HFFc6 (cell line): ENCODE measurements at places on chromosomes 5 and 9.
A peak's percentile ranks its signal among the peaks of the same experiment; 100 is the strongest.

GRCh38 chr5:65728218-65728617, 6.2 kb downstream of the NLN start:
- H3K36me3 ChIP-seq = peaks cover 27% of the 10 kb centered on the region
- no peak overlapping the region for H3K27ac ChIP-seq
- no peak for DNase-seq
- no peaks in the 10 kb centered on the region for H3K27me3 ChIP-seq
- H3K4me1 ChIP-seq = peaks cover 45% of the 10 kb centered on the region
- H3K4me3 ChIP-seq = no peak overlapping the region

DNA sequence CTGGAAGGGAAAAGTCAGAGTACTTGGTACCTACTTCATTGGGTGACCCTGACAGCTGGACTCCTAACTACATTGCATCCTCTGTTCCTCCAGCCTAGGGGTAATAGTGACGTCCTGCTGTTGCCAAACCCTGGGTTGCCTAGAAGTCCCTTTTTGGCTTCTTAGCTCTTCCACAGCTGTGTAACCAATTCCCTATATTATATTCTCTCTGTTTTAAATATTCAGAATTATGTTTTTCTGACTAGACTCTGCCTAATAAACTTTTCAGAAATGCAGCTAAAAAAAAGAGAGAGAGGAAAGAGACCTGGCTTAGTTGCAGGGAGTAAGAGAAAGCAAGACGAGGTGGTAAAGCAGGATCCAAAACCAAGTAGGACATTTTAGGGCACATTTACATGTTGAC, 28.4 kb downstream of the MCTP1 start:
- no peaks in the 10 kb centered on the region for H3K36me3 ChIP-seq
- no peak overlapping the region for H3K4me3 ChIP-seq
- no peak for DNase-seq
- H3K27ac ChIP-seq = no peak overlapping the region
- H3K4me1 ChIP-seq = no peaks in the 10 kb centered on the region
- peaks cover 6% of the 10 kb centered on the region; the same call in 1 of the 2 replicates for H3K27me3 ChIP-seq

DNA sequence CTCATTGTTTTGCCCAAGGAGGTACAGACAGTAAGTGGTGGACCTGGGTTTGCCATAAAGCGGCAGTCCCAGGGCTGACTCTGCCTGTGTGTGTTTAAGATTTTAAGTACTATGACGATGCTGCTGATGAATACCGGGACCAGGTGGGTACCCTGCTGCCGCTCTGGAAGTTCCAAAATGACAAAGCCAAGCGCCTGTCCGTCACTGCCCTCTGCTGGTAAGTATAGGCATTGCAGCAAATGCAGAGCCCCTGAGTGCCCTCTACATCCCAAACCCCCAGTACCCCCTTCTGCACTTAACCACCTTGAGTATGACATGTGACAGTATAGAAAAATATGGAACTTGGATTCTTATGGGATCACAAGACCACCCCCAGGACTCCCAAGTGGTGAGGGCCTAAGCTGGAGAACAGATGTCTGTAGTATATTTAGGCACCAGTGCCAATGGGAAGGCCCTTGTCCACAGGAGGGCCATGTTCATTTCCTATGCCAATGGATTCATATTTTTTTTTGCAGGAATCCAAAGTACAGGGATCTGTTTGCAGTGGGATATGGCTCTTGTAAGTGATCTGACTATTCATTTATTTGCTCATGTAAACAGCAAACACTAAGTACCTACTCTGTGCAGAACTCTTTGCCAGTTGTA, 22.0 kb downstream of the ENHO start:
- H3K36me3 ChIP-seq = no peaks in the 10 kb centered on the region
- DNase-seq = peak; percentile 7
- H3K4me3 ChIP-seq = no peak overlapping the region
- H3K27me3 ChIP-seq = peaks cover 26% of the 10 kb centered on the region

DNA sequence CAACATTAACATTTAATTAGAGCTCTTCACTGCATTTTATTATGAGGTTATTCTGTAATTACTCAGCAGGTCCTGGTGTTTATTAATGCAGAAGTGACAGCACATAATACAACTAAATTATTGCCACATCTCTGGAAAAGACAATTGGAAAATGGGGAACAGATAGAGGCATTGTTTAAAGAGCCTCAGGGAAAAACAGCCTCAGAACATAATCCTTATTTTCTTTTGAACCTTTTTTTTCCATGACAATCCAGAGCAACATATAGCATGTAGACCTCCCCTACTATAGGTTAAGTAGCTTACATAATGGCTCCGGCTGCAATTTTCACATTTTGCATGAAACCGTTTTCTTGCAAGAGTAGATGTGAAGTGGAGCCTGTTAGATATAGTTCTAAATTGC, 87.2 kb downstream of the RMI1 start:
- no peaks in the 10 kb centered on the region for H3K4me1 ChIP-seq
- DNase-seq = no peak
- H3K4me3 ChIP-seq = no peak overlapping the region
- H3K36me3 ChIP-seq = no peaks in the 10 kb centered on the region
- H3K27me3 ChIP-seq = peaks cover 4% of the 10 kb centered on the region; the same call in 1 of the 2 replicates
- no peak overlapping the region for H3K27ac ChIP-seq

- peaks cover 5% of the 10 kb centered on the region; the same call in 1 of the 2 replicates for H3K4me1 ChIP-seq
- no peak for DNase-seq
- H3K27me3 ChIP-seq = peaks cover 17% of the 10 kb centered on the region; the same call in 1 of the 2 replicates
- H3K36me3 ChIP-seq = no peaks in the 10 kb centered on the region
Measured at GRCh38 chr9:556199-556598, 285.3 kb upstream of the DMRT1 start.

GRCh38 chr5:1810581-1811101, 9.4 kb downstream of the NDUFS6 start:
- H3K36me3 ChIP-seq = peaks cover 67% of the 10 kb centered on the region
- H3K27me3 ChIP-seq = peaks cover 4% of the 10 kb centered on the region; the same call in 1 of the 2 replicates
- no peak overlapping the region for H3K27ac ChIP-seq
- peaks cover 8% of the 10 kb centered on the region for H3K4me1 ChIP-seq
- H3K4me3 ChIP-seq = no peak overlapping the region

DNA sequence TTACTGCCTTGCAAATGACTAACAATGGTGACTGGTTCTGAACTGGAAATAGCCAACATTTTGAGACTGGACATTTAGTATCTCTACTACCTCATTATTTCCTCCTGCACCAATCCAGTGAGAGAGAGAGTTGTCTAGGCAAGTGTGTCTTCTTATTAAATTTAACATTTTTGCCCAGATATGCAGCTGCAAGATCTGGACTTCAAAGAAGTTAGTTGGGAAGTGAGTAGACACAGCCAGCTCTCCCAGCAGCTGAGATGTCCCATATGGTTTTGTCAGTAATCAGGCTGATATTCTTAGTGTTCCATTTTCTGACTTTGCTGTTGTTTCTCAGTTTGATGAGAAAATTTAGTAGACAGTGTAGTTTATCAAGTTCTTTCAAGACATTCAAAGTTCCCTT, 1778.8 kb upstream of the CDH6 start:
- DNase-seq = no peak
- H3K36me3 ChIP-seq = no peaks in the 10 kb centered on the region
- H3K27ac ChIP-seq = no peak overlapping the region
- H3K4me3 ChIP-seq = no peak overlapping the region
- no peaks in the 10 kb centered on the region for H3K4me1 ChIP-seq

GRCh38 chr5:65142016-65142415, 339.7 kb downstream of the ADAMTS6 start:
- H3K4me3 ChIP-seq = peak overlapping the region; percentile 54
- peak overlapping the region; percentile 62 for H3K27ac ChIP-seq
- peaks cover 3% of the 10 kb centered on the region; the same call in 1 of the 2 replicates for H3K27me3 ChIP-seq
- peaks cover 52% of the 10 kb centered on the region for H3K4me1 ChIP-seq
- peaks cover 16% of the 10 kb centered on the region for H3K36me3 ChIP-seq

- H3K27ac ChIP-seq = peak overlapping the region; percentile 87
- peak overlapping the region; percentile 86 for H3K4me3 ChIP-seq
- peak; percentile 40 for DNase-seq
Measured at GRCh38 chr9:129550199-129550839, 70.6 kb downstream of the C9orf50 start.

- H3K4me3 ChIP-seq = no peak overlapping the region
- H3K27ac ChIP-seq = no peak overlapping the region
- peaks cover 8% of the 10 kb centered on the region; the same call in 1 of the 2 replicates for H3K4me1 ChIP-seq
- no peak for DNase-seq
- peaks cover 15% of the 10 kb centered on the region for H3K36me3 ChIP-seq
Measured at GRCh38 chr5:33023649-33024048, 312.5 kb downstream of the NPR3 start.

GRCh38 chr5:180976518-180976917, 12.1 kb upstream of the BTNL3 start:
- H3K27ac ChIP-seq = no peak overlapping the region
- H3K27me3 ChIP-seq = no peaks in the 10 kb centered on the region
- H3K4me3 ChIP-seq = no peak overlapping the region
- no peaks in the 10 kb centered on the region for H3K4me1 ChIP-seq
- DNase-seq = no peak
- no peaks in the 10 kb centered on the region for H3K36me3 ChIP-seq

DNA sequence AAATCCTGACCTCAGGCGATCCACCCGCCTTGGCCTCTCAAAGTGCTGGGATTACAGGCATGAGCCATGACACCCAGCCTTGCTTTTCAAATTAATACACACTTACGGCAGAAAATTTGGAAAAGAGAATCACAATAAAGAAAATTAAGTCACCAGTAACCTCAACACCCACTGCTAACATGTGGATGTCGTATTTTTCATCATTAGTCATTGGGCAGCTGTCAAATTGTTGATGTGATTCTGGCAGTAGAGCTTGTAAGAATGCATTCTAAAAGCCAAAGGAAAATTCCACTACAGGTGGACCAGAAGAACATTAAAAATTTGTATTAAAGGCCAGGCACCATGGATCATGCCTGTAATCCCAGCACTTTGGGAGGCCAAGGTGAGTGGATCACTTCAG, 237.3 kb upstream of the TUT7 start:
- H3K27ac ChIP-seq = no peak overlapping the region
- H3K4me1 ChIP-seq = no peaks in the 10 kb centered on the region
- H3K4me3 ChIP-seq = no peak overlapping the region
- DNase-seq = no peak
- peaks cover 5% of the 10 kb centered on the region for H3K27me3 ChIP-seq
- H3K36me3 ChIP-seq = no peaks in the 10 kb centered on the region

DNA sequence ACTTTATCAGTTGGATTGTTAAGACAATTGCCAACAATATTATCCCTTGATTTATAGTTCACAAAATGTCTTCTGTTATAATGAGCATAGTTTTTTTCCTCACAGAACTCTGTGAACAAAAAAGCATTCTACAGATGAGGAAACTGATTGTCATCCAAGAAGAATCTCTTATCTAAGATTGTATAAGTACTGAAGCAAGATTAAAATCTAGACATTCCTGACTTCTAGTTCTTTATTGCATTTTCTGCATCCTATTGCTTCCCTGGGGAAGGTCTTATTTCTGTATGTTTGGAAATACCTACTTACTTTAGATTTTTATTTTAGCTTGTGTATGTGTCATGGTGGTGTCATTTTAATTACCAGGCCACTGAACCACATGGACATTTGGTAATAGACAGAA, 884.9 kb upstream of the WWC1 start:
- H3K4me1 ChIP-seq = no peaks in the 10 kb centered on the region
- no peak for DNase-seq
- no peaks in the 10 kb centered on the region for H3K27me3 ChIP-seq
- no peak overlapping the region for H3K27ac ChIP-seq
- H3K4me3 ChIP-seq = no peak overlapping the region
- no peaks in the 10 kb centered on the region for H3K36me3 ChIP-seq

- DNase-seq = no peak
- H3K36me3 ChIP-seq = no peaks in the 10 kb centered on the region
- peaks cover 8% of the 10 kb centered on the region for H3K27me3 ChIP-seq
- H3K4me1 ChIP-seq = peaks cover 20% of the 10 kb centered on the region
Measured at GRCh38 chr9:127181595-127182190, 59.3 kb upstream of the ANGPTL2 start.

GRCh38 chr9:12849486-12850003, 74.7 kb downstream of the LURAP1L start:
- no peaks in the 10 kb centered on the region for H3K36me3 ChIP-seq
- no peaks in the 10 kb centered on the region; the same call in 1 of the 2 replicates for H3K27me3 ChIP-seq
- no peak for DNase-seq
- H3K27ac ChIP-seq = no peak overlapping the region
- no peak overlapping the region for H3K4me3 ChIP-seq

GRCh38 chr5:150492621-150493020, 15.3 kb upstream of the NDST1 start:
- H3K27me3 ChIP-seq = peaks cover 16% of the 10 kb centered on the region
- peak overlapping the region; percentile 88 for H3K4me3 ChIP-seq

DNA sequence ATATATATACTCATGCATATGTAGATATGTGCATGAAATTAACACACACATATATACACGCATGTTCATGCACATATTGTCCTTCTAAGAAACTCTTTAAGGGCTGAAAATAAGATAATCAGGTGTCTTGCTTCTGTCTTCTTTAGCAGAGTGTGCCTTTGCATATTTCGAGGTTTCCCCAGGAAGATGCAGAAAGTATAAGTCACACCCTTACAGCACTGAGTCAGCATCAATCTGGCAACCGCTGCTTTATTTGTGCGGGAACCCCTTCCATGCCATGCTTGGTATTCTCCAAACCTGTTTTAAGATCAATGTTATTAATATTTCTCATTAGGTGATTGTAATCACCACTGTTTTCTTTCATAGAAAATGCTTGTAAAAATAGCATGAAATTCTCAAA, 557.9 kb downstream of the CAAP1 start:
- H3K27ac ChIP-seq = no peak overlapping the region
- no peaks in the 10 kb centered on the region; the same call in 1 of the 2 replicates for H3K27me3 ChIP-seq

GRCh38 chr5:142754031-142754430, 16.1 kb upstream of the ARHGAP26 start:
- no peak for DNase-seq
- no peak overlapping the region for H3K4me3 ChIP-seq
- H3K27me3 ChIP-seq = peaks cover 10% of the 10 kb centered on the region
- peaks cover 18% of the 10 kb centered on the region for H3K4me1 ChIP-seq
- H3K36me3 ChIP-seq = no peaks in the 10 kb centered on the region

- H3K27ac ChIP-seq = no peak overlapping the region
- no peak overlapping the region for H3K4me3 ChIP-seq
- no peak for DNase-seq
- H3K36me3 ChIP-seq = no peaks in the 10 kb centered on the region
Measured at GRCh38 chr9:81211741-81212140, 477.6 kb downstream of the TLE1 start.

DNA sequence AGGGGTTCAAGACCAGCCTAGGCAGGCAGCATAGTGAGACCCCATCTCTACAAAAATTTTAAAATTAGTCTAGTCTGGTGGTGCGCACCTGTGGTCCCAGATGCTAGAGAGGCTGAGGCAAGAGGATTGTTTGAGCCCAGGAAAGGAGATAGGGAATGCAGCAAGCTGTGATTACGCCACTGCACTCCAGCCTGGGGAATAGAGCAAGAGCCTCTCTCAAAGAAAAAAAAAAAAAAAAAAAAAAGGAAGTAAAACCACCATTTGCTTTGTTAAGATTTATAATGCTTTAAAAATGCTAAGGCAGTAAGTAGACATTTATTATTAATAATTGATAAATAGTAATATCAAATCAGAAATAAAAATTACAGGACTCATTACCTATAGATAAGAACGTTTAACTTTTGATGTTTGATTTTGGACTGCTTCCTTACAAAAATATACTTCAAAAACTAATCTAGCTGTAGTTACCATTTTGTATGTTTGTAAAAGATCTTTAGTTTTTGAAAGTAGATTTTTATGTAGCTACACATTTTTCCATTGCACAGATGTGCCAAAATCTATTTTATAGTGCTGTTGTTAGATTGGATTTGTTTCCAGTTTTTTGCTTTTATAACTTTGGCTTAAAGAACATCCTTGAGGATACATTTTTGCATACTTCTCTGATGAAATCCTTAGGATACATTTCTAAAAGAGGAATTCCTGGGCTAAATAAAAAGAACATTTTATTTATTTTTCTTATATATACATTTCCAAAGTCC, 86.4 kb downstream of the INIP start:
- DNase-seq = no peak
- H3K27me3 ChIP-seq = no peaks in the 10 kb centered on the region
- H3K36me3 ChIP-seq = no peaks in the 10 kb centered on the region
- H3K27ac ChIP-seq = no peak overlapping the region
- peaks cover 8% of the 10 kb centered on the region for H3K4me1 ChIP-seq
- no peak overlapping the region for H3K4me3 ChIP-seq
